ENCODE measurements at places on chromosomes 4 and X.

DNA sequence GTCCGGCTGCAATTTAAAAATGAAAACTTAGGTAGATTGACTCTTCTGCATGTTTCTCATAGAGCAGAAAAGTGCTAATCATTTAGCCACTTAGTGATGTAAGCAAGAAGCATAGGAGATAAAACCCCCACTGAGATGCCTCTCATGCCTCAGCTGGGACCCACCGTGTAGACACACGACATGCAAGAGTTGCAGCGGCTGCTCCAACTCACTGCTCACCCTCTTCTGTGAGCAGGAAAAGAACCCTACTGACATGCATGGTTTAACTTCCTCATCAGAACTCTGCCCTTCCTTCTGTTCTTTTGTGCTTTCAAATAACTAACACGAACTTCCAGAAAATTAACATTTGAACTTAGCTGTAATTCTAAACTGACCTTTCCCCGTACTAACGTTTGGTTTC is 41.0 kb downstream of the MAP7D3 start:
- peak; percentile 52 for DNase-seq

DNA sequence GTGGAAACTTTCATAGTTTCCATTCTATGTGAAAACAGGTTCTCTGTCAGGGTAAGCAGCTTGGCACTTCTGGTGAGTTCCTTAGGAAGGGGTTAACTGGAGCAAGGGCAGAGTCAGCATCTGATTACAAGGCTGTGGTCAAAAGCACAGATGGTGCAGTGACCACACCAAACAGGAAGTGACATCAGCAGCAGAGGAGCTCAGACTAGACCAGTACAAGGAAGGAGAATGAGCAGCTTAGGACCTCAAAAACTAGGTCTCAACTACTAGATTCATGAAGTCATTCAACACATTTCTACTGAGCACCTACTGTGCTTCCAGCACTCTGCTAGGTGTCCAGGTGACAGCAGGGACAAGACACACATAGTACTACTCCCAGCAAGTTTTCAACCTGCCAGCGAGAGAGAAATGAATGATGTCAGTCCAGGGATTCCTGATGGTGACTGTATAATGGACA is 130.2 kb downstream of the AMELX start:
- peak; percentile 49 for DNase-seq

GRCh38 chrX:72430405-72430968 is 124.8 kb upstream of the CITED1 start:
- no peak for DNase-seq

DNA sequence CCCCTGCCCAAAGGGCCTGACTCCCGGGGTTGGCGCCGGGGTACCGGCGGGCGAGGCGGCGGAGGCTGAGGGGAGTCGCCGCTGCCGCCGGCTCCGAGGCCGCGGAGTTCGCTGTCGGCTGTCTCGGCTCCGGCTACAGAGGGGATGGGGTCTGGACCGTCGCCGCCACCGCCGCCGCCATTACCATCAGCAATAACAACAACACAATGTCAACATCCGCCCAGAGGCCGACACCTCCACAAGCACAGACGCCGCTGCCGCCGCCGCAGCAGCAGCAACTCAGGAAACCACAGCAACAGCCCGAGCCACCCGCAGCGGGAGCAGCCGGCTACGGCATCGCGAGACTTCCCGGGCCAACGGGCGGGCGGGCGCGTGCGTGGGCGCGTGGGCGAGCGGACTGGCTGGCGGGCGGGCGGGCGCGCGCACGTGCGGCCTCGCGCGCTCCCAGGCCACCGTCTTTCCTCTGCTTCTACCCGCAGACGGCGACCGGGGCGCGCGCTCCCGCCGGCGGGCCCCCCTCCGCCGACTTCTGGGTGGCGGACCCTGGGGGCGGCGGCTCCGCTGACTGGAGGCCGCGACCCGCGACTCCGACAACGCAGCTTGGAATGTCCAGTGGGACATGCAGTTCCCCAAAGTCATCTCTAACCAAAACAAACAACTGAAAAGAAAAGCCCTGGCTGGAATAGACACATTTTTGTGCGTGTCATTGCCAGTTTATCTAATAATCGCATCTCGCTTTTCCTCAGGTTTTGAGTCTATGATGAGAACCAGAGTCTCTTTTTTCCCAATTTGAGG is at the start of gene CHIC2:
Gene CHIC2 (minus strand): TSS at position 289 of the 795 bp plus-strand sequence. CDS start 305 bp downstream, outside the sequence.
- DNase-seq = peak; percentile 95

GRCh38 chr4:8433136-8433535 is 7.4 kb downstream of the ACOX3 start:
- DNase-seq = no peak
